ENCODE measurements at places on chromosomes 3 and 15. TPM values are rescaled to one million over a fixed set of nuclear protein-coding genes. Genes with fewer than 3 reads are reported as not detected.

FBXL22 gene
- polyA plus RNA-seq: 1.2 TPM

MIX23 gene
- 43.2 TPM for polyA plus RNA-seq

CADM2 gene
- polyA plus RNA-seq: 1.2 TPM

DAZL gene
- polyA plus RNA-seq: not detected

CKMT1B gene
- 128 TPM for polyA plus RNA-seq

CPN2 gene
- not detected for polyA plus RNA-seq

GPR171 gene
- 8.9 TPM for polyA plus RNA-seq

SELENOS gene
- 66.1 TPM for polyA plus RNA-seq

USF3 gene
- polyA plus RNA-seq: 3.5 TPM

ITPKA gene
- 52.9 TPM for polyA plus RNA-seq

ROBO1 gene
- polyA plus RNA-seq: 12.0 TPM

CCR8 gene
- 0.93 TPM for polyA plus RNA-seq

GCNT3 gene
- polyA plus RNA-seq: 126 TPM
